ENCODE measurements at places on chromosomes 11 and 22.

GRCh38 chr22:48953103-48953720 lies 874.5 kb downstream of the BRD1 start:
- DNase-seq: no peak

DNA sequence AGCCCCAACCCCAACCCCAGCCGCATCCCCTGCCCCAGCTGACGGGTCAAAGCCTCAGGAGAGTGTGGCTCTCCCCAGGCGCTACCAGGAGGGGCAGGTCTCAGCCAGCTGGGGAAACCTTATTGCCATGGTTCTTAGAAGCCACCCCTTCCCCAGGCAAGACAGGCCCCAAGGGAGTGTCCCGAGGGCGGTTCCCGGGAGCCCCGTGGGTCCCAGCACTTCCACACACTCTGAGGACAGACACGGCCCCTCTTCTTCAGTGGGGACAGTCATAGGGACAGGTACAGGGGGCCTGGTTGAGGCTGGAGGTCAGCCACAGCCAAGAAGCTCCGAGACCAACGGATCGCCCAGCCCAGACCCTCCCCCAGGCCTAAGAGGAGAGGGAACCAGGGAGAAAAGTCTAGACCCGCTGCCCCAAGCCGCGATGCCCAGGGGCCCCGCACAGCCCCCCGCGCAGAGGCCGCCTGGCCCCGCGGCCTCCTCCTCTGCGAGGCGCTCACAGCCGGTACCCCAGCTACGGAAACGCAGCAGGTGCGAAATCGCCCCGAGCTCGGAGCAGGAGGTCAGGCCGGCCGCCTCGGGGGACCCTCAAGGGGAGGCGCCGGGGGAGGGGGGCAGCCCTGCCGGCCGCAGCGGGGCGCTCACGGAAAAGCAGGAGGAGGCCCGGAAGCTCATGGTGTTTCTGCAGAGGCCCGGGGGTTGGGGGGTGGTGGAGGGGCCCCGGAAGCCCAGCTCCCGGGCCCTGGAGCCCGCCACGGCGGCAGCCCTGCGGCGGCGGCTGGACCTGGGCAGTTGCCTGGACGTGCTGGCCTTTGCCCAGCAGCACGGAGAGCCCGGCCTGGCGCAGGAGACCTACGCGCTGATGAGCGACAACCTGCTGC lies 2.6 kb downstream of the KLHDC7B start:
- no peak for DNase-seq

GRCh38 chr11:36627006-36627405 lies 29.0 kb upstream of the RAG2 start:
- no peak for DNase-seq

DNA sequence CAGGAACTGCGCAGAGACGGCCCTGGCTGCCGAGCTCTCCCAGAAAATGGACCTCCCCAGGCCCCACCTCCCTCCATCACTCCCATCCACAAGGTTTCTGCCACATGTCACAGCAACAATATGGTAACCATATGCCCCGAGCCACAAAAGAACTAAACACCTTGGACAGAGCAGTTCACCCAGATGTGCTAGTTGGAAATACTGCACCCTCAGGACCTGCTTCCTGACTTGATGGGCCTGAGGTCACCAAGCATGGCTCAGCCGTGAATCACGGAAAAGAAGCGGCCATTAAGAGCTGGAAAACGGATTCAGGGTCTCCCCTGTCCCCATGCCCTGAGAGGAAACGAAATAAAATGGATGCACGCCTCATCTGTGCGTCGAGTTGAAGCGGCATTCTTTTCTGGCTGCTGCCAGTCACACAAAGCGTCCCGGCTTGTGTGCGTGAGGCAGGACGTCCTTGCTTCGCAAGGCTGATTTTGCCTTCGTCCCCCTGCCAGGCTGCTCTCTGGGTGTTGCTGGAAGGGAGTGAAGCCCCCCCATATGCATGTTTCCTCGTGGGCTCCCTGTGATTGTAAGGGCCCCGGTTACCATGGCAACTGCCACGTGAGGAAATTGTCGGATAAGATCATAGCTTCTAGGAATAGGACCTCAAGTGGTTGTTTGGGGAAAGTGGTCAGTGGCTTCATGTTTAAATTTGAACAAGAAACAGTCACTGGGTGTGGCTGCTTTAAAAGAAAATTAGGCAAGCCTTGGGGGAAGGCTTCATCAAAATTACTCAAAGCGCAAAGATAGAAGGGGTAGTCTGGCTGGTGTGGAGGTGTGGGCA lies 51.7 kb downstream of the FLI1 start:
- DNase-seq: peak; percentile 49

GRCh38 chr11:31798554-31799434 lies 12.3 kb downstream of the PAX6 start:
- no peak for DNase-seq

DNA sequence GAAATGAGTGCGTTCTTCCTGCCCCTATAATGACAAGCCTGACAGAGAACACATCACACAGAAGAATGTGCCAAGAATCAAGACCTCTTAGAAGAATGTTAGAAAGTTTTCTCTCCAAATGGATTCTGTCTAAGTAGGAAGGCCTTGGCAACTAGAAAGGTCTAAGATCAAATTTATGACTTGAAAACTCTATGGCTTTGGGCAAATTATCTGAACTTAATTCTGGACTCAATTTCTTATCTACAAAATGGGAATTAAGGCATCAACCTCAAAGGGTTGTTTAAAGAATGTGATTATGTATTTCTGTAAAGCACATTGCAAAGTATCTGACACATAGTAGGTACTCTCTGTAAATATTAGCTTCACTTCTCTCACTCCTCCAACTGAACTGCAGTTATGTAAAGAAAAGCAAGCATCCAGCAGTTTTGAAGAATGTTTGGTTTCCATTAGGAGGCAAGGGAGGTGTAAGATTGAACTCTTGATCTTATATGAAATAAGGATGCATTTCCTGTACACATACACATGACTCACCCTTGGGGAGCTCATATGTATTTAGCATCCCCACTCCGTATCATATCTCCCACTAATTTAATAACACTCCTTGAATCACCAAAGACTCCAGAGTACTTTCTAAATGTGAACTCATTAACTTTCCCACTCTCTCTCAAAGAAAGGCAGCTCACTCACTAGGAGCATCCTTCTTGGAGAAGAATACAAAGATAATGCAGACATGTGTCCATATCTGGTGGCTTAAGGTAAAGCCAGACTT lies 77.6 kb downstream of the ETS1 start:
- DNase-seq: peak; percentile 44

DNA sequence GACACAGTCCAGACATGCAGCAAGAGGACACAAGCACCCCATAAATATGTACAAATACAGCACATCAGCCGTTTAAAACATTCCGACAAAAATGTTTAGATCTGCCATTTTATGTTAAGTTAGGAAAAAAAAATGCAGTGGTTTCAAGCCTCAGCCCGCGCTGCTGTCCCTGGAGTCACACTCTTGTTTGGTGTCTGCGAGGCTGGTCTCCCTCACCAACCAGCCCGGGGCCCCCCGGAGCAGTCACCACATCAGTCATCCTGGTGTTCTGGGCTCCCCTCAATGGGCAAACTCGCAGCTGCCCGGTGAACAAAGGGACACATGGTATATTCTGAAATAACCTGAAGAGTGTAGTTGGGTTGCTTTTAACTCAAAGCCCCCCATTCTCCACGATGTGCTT lies 1022.2 kb downstream of the BRD1 start:
- no peak for DNase-seq

DNA sequence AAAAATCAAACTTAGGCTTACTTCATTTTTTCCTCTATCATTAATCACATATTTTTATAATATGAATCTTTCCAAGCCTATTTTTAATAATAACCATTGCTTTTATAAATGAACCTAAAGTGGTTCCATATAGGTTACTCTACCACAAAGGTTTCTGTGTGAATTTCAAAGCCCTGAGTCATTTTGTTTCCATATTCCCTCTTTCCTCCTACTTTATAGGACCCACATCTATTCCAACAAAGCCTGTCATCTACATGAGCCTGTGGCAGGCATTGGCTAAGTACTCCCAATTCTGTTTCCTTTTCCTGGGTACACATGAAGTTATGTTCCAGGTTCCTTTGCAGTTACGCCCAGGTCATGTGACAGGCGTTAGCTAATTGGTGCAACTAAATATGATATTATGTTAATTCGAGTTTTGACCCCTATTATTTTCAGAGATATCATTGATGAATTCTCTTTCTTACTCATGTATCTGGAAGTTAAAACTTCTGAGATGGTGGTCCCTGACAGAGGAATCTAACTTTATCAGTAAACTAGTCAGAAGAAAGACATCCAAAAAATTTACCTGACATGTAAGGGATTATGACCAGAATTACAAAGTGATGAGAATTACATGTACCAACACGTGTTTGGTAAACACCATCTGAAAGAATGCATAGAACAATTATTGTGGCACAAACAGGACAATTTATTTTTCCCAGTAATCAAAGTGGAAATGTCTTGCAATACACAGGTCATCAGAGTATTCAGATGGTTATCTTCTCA lies 1264.0 kb upstream of the CNTN5 start:
- no peak for DNase-seq

DNA sequence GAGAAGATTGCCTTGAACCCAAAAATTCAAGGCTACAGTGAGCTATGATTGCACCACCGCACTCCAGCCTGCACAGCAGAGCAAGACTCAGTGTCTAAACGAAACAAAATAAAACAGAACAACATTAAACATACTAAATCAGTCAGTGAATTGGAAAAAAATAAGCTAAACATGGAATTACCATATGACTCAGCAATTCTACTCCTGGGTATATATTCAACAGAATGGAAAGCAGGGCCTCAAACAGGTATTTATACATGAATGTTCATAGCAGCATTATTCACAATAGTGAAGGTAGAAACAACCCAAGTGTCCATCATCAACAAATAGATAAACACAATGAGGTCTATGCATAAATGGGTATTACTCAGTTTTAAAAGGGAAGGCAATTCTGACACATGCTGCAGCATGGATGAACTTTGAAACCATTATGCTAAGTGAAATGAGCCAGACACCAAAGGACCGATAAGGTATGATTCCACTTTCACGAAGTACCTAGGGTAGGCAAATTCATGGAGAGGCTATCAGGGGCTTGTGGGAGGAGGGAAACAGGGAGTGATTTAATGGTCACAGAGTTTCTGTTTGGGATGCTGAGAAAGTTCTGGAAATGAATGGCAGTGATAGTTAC lies 15.5 kb downstream of the NTM start:
- no peak for DNase-seq
